ENCODE measurements at places on chromosomes 5 and 9. TPM values are rescaled to one million over a fixed set of nuclear protein-coding genes. Genes with fewer than 3 reads are reported as not detected.

The IFNA21 gene
- not detected for total RNA-seq

The NR4A3 gene
- total RNA-seq: 0.26 TPM

The FIBCD1 gene
- 1.8 TPM for total RNA-seq

The SLC6A19 gene
- total RNA-seq: not detected

The STING1 gene
- total RNA-seq: 0.19 TPM

The FOXE1 gene
- not detected for total RNA-seq

The RNF183 gene
- 0.09 TPM for total RNA-seq

The SMIM3 gene
- total RNA-seq: 24.6 TPM

The RUSC2 gene
- 3.5 TPM for total RNA-seq

The GPR150 gene
- total RNA-seq: 0.12 TPM

DNA sequence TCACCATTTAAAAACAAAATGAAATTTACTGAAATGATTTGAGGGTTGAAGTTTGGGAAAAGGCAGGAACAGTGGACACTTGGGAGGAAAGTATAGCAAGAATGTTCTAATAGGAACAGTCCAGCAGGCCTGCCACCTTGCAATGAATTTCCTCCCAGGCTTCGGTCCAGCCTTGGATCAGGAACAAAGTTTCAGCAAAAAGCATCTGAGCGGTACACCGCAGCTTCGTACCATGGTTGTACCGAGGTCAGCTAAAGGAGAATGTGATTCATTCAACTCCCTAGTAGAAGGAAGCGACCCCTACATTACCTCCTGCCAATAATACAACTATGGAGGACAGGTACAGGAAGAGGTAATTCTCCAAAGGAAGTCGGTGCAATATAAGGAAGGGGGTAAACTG is 111.4 kb downstream of the ENC1 start:
- DNase-seq: no peak

DNA sequence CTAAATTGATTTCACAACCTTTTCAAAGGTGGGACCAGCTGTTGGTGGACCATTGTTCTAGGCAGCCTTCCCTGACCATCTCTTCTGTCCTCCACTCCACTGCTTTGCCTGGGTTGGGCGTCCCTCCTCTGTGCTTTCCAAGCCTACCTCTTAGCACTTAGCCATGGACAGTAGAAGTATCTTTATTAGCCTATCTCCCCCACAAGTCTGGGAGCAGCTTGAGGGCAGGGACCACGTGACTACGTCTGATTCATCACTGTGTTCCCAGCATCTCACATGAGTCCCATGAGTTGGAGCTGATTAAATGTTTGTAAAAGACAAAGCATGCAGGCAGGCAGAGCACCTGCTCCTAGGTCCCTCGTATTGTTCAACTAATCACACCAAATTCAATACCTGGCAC is 20.9 kb downstream of the MORN5 start:
- DNase-seq: no peak

DNA sequence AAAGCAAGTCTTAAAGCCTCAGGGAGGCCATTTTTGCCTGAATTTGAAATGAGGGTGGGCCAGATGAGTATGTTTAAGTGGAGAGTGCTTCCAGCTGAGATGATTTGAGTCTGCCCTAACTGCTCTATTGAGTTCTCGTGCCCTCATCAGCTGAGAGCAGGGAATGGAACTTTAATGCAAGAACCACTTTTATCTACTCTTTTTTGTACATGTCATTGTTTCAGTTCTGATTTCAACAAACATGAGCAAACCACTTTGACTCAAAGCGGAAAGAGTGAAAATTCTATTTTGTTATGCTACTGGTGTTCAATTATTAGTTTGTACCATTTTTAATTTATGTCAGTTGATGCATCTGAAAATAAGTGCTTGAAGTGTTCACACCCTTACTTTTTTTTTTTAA is 35.8 kb downstream of the DCAF10 start:
- peak; percentile 2 for DNase-seq

GRCh38 chr9:14866200-14866749 is 44.0 kb downstream of the FREM1 start:
- DNase-seq: peak; percentile 31

DNA sequence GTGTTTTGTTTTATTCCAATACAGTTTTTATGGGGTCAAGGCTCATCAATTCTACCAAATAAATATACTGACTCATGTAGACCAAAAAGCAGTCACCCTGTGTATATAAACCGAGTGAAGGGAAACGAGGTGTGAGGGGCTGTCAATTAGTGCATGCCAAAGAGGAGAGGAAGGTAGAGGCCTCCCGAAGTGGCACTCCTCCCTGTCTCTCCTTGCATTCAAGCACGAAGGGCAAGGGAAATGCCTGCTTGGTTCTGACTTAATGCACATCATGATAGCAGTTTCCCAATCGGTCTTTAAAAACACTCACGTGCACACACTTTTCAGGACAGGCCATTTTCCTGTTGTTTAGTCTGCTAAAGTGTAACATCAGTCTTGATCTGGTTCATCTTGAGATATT is 125.6 kb upstream of the SLCO6A1 start:
- no peak for DNase-seq

GRCh38 chr9:9592104-9592503 is 1020.7 kb downstream of the PTPRD start:
- no peak for DNase-seq

GRCh38 chr5:126070481-126070880 is 352.7 kb upstream of the GRAMD2B start:
- DNase-seq: no peak

DNA sequence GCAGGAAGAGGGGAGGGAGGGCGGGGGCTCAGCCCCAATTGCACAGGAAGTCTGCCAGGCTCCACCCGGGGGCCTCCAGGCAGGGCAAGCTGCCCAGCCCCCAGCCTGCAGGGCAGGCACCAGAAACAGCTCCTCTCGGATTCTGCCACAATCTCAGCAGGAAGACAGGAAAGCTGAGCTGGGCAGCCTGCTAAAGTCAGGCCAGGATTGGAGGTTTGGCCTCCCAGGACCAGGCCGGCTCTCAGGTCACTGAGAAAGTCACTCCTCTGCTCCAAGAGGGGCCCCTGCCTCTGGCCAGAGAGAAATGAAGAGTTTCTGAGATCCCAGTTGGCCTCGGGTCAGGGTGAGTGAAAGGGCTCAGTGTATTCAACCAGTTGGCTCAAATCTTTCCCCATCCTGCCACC is 54.6 kb upstream of the STXBP1 start:
- DNase-seq: peak; percentile 53

GRCh38 chr5:14129123-14129522 is 14.0 kb upstream of the TRIO start:
- DNase-seq: no peak

DNA sequence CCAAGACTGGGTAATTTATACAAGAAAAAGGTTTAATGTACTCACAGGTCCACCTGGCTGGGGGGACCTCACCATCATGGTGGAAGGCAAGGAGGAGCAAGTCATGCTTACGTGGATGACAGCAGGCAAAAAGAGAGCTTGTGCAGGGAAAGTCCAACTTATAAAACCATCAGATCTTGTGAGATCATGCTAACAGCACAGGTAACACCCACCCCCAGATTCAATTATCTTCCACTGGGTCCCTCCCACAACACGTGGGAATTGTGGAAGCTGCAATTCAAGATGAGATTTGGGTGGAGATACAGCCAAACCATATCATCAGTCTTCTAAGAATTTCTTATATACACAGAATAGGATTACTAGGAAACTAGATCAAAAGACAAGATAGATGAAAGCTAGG is 555.6 kb downstream of the PRR16 start:
- DNase-seq: no peak

GRCh38 chr9:27864644-27865438 is 291.6 kb upstream of the C9orf72 start:
- DNase-seq: no peak

DNA sequence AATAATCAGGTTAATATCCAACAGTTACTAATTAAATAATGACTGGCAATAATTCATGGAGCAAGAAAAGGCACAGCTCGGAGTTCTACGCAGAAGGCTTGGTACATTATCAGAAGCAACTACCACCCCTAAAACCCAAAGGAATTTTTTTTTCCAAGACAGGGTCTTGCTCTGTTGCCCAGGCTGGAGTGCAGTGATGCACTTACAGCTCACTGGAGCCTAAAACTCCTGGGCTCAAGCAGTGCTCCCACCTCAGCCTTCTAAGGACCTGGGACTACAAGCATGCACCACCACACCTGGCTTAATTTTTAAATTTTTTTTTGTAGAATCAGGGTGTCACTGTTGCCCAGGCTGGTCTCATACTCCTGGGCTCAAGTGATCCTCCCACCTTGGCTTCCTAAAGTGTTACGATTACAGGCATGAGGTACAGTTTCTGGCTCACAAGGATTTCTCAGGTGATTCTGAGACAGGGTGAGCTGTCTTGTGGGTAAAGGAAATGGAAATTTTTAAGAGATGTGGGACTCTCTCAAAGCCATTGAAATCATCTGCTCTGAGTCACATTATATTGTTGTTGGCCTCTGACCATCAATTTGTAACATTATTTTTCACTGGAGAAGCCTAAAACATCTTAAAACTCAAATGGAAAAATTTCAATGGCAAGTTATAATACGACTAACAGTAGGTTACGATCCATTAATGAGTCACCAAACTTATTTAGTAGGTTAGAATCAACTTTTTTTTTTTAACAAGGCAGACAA is 19.7 kb upstream of the HSDL2 start:
- DNase-seq: no peak

- DNase-seq: no peak
These were observed 182.8 kb downstream of the CACNA1B start for GRCh38 chr9:138060365-138060764.

DNA sequence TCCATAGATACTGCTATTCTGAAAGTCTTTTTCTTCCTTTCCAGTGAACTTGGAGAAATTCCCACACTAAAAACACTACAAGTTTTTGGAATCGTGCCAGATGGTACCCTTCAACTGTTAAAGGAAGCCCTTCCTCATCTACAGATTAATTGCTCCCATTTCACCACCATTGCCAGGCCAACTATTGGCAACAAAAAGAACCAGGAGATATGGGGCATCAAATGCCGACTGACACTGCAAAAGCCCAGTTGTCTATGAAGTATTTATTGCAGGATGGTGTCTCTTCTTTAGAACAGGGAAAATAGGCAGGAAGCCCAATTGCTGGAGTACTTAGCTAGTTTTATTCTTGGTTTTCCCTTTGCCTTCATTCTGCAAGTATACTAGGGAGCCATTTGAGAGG is 29.9 kb downstream of the SKP2 start:
- no peak for DNase-seq

GRCh38 chr5:73358366-73358765 is 90.2 kb downstream of the FOXD1 start:
- DNase-seq: no peak

DNA sequence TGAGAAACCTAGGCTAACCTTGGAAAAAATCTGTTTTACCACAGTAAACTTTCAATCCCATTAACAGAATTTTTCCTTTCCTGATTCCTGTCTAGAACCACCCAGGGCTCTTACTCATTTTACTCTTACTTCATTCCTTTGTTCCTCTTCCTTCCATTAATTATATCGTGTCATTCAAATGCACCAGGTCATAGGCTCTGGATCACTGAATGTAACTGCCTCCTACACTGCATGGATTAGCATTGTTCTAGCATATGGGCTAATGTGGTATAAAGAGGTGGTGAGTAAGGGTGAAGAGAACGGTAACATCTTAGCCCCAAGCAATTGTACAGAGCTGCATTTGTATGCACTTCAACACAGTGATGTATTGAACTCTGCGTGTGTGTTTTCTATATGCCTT is 49.5 kb upstream of the SPINK5 start:
- no peak for DNase-seq

DNA sequence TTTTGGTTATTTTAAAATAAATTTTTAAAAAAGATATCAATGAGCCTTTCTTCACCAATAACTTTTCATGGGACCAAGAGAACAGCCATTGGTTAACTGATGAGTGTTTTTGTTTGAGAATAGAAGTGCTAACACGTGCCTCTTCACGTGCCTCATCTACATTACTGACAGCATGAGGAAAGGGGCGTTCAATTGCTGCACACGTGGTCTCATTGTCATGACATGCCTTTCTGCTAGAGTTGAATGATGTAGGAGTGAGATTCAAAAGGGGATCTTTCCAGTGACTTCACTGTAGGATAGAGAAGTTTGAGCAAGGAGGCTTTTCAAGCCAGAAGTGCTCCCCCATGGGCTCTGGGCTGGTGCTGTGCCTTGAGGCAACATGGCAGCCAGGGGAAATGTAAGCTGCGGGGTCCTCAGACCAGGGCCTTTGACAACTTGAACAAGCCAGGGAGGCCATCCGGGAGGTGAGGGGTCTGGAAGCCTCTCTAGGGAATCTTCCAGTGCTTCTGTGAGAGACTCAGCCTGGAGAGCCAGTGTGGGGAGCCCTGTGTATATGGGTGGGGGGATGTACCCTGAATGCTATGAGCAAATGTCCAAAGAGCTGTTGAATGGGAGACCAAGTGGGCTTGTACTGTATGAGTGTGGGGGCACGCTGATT is 51.2 kb upstream of the FSTL4 start:
- DNase-seq: no peak

GRCh38 chr5:17665836-17666235 is 31.6 kb downstream of the TAF11L14 start:
- no peak for DNase-seq

- DNase-seq: no peak
These were observed 3.5 kb upstream of the LRRC14B start for GRCh38 chr5:187617-188451.

- no peak for DNase-seq
These were observed 38.0 kb upstream of the TENT2 start for GRCh38 chr5:79573983-79574890.

DNA sequence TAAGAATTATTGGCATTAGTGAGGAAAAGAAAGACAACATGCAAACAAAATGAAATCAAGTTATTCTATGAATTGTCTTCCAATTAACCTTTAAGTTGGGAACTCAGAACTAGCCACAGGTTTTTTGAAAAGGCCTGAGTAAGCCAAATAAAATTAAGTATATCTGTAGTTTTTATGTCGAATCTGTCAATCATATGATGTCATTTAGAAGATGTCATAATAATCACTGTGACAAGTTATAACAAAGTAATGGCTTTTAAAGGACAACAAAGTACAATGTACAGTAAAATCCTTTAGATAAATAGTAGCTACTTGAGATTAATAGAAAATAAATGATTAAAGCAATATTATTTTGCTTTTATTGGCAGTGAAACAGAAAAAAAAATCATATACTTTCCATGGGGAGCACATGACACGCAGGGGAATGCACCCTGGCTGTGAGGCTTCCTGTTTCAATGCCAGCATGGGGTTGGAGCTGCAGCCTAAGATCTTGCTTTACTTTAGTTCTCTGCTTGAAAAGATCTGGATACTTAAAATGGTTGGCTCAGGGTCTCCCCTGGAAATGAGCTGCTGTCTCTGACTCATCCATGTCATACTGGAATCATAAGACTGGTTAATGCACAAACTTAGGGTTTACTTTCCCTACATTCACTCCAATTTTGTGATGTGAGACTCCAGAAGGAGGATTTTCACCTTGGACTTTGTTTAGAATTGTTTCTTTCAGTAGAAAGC is 284.3 kb downstream of the TAF11L14 start:
- peak; percentile 47 for DNase-seq

Measured in neural progenitor cell (in vitro differentiated cells).